Body of pancreas (tissue), 4 donors: ENCODE measurements at places on chromosomes 11 and 22.

- H3K27me3 ChIP-seq, result no peaks in the 10 kb centered on the region
- no peaks in the 10 kb centered on the region for H3K36me3 ChIP-seq
- H3K4me1 ChIP-seq, result peaks cover 83% of the 10 kb centered on the region
- no peak overlapping the region for H3K4me3 ChIP-seq
- H3K27ac ChIP-seq, result peak overlapping the region; percentile 18
Observed at GRCh38 chr11:955154-956063, 29.7 kb downstream of the AP2A2 start.

DNA sequence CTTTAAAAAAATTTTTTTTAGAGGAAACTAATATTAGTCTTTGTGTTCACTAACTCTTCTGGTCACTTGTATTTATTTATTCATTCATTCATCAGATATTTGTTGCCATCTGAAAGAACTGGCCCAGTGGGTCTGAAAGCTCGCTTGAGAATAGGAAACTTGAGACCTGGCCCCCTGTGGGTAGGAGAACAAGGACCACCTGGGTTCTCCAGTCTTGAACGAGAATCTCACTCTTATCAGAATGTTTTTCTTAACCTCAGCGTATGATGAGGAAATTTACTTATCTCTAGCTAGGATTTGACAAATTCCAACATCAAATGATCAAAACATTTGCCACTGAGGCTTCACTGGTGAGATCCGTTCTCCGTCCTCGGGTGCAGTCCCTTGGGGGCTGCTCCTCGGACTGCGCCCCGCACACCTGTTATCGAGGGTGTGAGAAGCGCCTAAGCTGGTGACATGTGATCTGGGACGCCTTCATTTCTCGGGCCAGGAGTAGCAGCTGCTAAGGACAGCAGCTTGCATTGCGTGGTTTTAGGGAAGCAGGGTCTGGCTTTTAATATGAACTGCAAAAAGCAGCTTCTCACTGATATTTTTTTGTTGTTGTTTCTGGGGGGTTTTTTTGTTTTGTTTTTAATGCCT, 6.3 kb downstream of the C22orf31 start:
- no peaks in the 10 kb centered on the region for H3K27me3 ChIP-seq
- H3K4me3 ChIP-seq, result no peak overlapping the region
- H3K27ac ChIP-seq, result no peak overlapping the region
- DNase-seq, result no peak
- no peaks in the 10 kb centered on the region for H3K4me1 ChIP-seq

DNA sequence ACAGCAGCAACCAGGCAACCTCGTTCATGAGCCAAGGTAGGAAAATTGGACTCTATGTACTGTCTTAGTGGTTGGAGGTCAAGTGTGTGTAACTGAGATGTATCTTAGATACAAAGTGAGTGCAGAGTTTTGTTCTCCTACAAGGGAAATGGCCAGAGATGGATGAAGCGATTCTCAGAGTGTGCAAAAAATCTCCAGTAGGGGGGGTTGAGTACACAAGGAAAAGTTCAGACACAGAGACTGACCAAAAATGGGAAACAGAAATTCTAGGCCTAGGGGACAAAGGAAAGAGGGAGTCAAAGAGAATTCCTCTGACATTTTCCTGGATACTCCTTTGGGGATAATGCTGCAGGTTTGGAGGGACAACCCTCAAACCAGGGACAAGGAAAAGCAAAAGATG, 38.2 kb upstream of the OR5AK2 start:
- H3K4me1 ChIP-seq, result no peaks in the 10 kb centered on the region
- no peak overlapping the region for H3K4me3 ChIP-seq
- H3K36me3 ChIP-seq, result no peaks in the 10 kb centered on the region
- H3K27ac ChIP-seq, result no peak overlapping the region

GRCh38 chr22:30276039-30276438, 9.4 kb upstream of the OSM start:
- H3K36me3 ChIP-seq, result no peaks in the 10 kb centered on the region
- no peaks in the 10 kb centered on the region for H3K4me1 ChIP-seq
- no peak overlapping the region for H3K27ac ChIP-seq
- no peak overlapping the region for H3K4me3 ChIP-seq
- H3K27me3 ChIP-seq, result no peaks in the 10 kb centered on the region
